Stimulated activated CD4-positive, alpha-beta T cell treated with anti-CD3 and anti-CD28 coated beads, Interleukin-2, amount 100 ng/mL, for 4 hours (primary cell): ENCODE measurements at places on chromosomes 6 and 20.

GRCh38 chr6:88165844-88166492, at the start of gene CNR1:
Gene CNR1, minus strand, starts transcription at chr6:88166347. Its CDS starts 21,073 bp downstream, at chr6:88145274.
- no peak for DNase-seq

DNA sequence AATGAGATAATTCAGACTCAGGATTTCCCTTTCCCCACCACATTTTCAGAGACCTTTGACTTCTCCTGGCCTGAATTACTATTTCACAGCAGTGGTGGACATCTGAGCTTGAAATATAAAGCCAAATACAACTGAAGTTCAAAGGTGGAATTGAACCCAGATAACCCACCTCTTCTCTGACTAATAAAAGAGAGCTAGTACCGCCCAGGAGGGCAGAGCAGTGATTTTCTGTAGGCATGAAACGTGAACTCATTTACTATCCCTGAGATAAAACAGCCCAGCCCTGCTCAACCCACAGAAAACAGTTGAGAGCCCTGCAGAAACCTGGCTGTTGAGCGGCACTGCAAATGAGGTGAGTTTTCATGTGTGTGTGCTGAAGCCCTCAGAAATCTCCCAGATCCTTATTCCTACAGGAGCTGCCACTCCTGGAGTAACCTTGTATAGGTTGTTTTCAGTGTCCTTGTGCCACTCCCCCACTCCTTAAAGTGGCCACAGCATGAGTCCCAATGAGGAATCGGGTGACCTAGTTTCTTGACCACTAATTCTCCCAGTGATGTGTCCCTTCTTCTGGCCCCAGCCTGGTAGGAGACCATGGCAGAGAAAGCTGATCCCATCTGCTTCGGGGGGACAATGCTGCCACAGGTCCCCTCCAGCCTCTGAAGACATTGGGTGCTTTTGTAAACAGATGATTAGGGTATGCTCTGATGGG, 99.2 kb downstream of the NOL4L start:
- DNase-seq = no peak

- DNase-seq = no peak
Observed at GRCh38 chr20:1298888-1299511, 29.9 kb downstream of the SDCBP2 start.

- DNase-seq = no peak
Observed at GRCh38 chr6:42350911-42351310, 100.8 kb downstream of the TRERF1 start.

DNA sequence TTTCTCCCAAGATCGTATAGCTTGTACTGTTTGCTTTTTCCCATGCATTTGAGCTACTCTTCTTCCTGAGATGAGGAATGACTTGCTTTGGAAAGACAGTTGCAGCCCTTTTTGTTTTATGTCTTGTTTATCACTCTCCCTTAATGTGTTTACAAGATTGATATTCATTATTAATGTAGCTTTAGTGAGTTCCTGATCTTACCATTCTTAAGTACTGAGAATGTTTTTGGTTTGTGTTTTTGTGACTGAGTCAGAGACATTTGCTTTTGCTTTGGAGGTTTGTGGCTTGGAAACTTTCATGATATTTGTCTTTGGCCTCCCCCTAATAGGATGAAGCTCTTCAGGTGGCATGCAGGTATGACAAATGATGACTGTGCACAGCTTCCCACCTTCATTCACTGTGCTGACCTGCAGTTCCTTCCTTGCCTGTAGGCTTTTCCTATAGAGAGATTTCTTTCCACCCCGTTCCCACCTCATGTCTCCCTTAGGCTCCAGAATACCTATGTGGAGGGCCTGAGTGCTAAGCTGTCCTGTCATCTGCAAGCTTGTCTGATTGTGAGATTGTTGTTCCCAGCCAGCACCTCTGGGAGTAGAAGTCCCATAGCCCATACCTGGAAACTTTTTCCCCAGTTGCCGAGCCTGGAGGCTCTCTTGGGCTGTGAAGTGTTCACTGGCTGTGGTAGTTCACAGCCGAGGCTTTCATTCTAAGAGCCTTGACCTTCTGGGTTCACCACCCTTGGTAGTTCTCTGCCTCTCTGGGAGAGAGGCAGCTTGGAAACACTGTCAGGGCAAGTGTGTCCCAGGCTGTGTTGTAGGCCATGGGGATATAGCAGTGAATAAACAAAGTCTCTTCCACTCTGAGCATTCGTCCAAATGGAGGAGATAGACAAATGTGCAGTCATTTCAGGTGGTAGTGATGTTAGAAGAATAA, 27.1 kb downstream of the CDS2 start:
- DNase-seq = no peak

- DNase-seq = no peak
Observed at GRCh38 chr6:22146931-22147701, 149.7 kb downstream of the PRL start.

DNA sequence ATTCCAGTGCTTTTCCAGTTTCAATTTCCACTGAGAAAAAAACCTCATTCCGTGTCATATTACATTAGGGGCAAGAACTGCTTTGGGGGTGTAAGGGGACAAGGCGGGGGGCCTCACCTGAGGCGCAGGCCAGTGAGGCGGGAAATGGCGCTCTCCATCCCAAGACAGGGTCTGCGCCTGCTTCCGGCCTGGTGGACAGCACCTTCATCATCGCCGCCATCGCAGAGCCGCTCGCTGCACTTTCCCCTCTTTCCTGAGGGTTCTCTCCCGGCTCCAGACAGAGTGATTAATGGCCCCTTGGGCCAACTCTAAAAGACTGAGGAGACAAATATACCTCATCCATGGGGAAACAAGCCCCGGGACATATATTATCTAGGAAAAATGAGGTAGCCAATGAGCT, 270.0 kb upstream of the SOX4 start:
- no peak for DNase-seq

GRCh38 chr6:56749632-56750151, 107.0 kb upstream of the DST start:
- no peak for DNase-seq
